Prostate gland (tissue), 2 donors: ENCODE measurements at places on chromosomes 5 and 9. TPM values are rescaled to one million over a fixed set of nuclear protein-coding genes. Genes with fewer than 3 reads are reported as not detected.

PCDHA3 gene
- 1.0 TPM for total RNA-seq

TLR4 gene
- total RNA-seq = 9.7 TPM

- no peaks in the 10 kb centered on the region for H3K36me3 ChIP-seq
- no peak for DNase-seq
- no peak overlapping the region for H3K27ac ChIP-seq
- H3K4me1 ChIP-seq = no peaks in the 10 kb centered on the region
- no peak overlapping the region for H3K4me3 ChIP-seq
Measured at GRCh38 chr5:116037236-116037822, 5.1 kb downstream of the ARL14EPL start.

- DNase-seq = no peak
- no peak overlapping the region for H3K27ac ChIP-seq
- H3K4me3 ChIP-seq = no peak overlapping the region
- no peaks in the 10 kb centered on the region for H3K36me3 ChIP-seq
Measured at GRCh38 chr9:91008568-91008967, 206.9 kb downstream of the SYK start.
